GM18507 (cell line): ENCODE measurements at places on chromosomes 3 and 15.

DNA sequence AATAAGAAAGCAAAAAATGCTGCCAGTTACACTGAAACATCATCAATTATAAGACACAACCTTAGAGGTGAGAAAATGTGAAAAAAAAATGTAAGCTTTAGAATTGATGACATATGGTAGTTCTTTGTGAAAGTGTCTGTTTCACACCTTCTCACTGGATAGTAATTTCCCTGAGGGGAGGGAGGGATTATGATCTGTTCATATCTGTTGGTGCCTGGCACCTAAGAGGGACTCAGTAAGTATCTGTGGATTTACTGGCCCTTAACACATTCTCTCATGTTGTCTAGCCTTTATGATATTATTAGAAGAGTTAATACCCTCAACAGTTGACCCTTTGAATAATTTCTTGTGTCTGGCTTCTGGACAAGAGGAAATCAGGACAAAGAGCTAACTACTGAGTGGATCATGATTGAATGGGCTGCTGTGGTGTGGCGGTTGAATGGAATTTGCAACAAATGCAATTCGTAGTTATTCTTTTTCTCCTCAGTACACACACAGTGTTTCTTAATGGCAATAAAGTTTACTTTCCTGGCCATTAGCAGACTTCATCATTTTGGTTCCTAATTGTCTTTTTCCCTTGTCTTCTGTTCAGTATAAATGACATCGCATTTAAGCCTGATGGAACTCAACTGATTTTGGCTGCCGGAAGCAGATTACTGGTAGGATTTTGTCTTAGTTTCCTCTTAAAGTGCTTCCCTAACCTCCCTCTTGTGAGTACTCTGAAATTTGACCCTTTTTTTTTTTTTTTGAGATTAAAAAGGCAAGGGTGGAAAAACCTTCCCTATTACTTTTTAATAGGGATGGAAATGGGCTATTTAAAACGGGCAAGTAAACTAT lies 9.5 kb downstream of the IFT122 start:
- no peak for DNase-seq

DNA sequence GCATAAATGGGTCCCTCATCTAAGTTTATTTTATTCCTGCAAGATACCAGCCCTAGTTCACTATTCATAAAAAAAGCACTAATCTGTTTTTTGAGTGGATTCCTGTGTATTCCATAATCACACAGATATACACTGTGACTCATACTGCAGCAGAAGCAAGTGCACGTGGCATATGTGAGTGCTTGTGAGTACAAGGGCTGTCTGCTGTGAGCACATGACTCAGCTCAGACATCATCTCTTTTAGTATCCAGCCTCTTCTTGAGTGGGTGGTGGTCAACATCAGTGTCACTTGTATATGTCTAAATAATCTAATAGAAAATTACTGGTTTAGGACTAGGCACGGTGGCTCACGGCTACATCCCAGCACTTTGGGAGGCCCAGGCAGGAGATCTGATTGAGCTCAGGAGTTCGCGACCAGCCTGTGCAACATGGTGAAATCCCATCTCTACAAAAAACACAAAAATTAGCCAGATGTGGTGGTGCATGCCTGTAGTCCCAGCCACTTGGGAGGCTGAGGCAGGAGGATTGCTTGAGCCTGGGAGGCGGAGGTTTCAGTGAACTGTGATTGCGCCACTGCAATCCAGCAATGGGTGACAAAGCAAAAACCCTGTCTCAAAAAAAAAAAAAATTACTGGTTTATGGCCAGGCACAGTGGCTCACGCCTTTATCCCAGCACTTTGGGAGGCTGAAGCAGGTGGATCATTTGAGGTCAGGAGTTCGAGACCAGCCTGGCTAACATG lies 49.8 kb downstream of the NIPA2 start:
- no peak for DNase-seq

DNA sequence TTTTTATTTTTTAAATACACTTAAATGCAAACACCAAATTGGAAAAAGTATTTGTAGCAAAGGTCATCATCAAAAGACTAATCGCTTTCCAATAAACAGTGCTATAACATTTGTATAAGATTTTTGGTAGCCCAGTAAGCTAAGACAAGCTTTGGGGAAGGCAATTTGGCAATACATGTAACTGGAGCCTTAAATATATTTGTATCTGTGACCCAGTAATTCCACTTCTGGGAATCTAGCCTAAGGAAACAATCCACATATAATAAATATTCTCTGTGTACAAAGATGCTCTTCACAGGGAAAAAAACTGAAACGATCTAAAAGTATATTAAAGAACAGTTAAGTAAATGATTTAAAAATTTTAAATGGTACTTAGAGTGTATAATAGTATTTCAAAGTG lies 65.5 kb upstream of the TJP1 start:
- no peak for DNase-seq

- DNase-seq, result no peak
Measured at GRCh38 chr3:182710557-182711157, 82.6 kb upstream of the ATP11B start.

- DNase-seq, result no peak
Measured at GRCh38 chr15:74422265-74422651, 11.5 kb downstream of the SEMA7A start.

DNA sequence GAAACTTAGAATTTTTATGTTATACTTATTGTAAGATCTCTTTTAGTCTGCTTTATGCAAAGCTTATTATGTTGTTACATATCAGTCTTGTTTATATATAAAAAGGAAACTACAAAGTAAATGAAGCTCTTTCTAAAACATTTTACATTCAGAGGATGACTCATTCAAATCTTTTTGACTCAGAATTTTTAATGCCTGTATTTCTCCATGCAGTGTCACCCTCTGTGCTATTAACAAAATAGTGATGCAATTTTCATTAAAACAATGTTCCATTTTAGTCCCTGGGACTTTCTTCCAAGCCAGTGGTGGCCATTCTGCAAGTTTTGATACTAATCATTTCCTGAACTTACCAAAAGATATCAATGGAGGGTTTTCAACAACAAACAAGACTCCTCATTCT lies 216.1 kb downstream of the NAALADL2 start:
- no peak for DNase-seq

GRCh38 chr3:138180375-138181029 lies 5.8 kb upstream of the DBR1 start:
- DNase-seq, result no peak

DNA sequence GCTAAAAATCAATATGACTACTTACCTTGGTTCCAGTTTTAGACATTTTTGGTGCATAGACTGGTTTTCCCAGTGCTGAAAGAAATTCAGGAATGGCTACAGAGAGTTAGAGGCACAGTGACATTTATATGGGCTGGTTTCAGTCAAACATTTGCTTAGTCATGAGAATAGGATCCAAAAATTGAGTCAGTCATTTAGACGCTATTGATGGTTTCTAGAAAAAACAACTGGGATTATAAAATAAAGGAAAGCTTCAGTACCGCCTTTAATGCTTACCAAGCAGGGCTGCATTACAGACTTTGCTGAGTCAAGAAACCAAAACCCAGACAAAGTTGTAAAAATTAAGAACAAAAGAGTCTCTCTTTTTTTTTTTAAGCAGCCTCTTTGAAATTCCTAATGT lies at the start of gene CRYGS:
Gene CRYGS, minus strand, starts transcription at position 100 of the 400 bp plus-strand sequence. Its CDS starts 54 bp downstream, at position 46.
- no peak for DNase-seq

DNA sequence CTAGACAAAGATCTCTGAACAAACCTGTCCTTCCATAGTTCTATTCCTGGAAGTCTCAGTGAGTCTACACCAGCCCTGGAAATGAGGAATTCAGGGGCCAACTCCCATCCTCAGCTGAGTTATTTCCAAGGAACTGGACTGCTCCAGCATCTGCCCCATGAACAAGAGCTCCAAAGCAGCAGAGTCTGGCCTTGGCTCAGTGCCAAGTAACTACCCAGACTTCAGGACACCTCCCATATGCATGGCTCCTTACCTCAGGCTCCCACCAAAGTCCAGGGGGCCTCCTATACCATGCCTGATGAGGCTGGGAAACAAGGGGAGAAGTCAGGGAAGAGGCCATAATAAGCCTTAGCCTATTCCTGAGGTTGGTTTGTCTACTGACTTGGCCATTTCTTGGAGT lies 45.0 kb downstream of the FAIM start:
- DNase-seq, result no peak

GRCh38 chr3:7658294-7658693 lies 797.4 kb downstream of the GRM7 start:
- no peak for DNase-seq

DNA sequence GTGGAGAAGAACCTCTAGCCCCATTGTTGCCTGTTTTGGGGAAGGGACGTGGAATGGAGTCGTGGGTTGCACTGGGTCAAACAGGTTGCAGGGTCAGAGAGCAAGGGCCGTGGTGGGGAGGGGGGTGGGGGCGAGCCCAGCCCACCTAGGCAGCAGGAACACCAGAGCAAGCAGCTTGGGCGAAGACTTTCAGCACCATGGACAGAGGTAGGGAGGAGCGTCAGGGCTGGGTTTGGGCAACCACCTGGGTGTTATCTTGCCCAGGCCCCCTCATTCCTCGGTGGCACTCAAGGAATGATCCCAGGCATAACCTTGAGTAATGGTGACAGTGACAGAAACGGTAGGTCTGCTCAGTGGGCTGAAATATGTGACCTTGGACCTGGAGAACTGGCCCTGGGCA lies 45.9 kb upstream of the TMEM115 start:
- no peak for DNase-seq

- DNase-seq, result no peak
Measured at GRCh38 chr15:86106306-86106705, 26.6 kb downstream of the AGBL1 start.

DNA sequence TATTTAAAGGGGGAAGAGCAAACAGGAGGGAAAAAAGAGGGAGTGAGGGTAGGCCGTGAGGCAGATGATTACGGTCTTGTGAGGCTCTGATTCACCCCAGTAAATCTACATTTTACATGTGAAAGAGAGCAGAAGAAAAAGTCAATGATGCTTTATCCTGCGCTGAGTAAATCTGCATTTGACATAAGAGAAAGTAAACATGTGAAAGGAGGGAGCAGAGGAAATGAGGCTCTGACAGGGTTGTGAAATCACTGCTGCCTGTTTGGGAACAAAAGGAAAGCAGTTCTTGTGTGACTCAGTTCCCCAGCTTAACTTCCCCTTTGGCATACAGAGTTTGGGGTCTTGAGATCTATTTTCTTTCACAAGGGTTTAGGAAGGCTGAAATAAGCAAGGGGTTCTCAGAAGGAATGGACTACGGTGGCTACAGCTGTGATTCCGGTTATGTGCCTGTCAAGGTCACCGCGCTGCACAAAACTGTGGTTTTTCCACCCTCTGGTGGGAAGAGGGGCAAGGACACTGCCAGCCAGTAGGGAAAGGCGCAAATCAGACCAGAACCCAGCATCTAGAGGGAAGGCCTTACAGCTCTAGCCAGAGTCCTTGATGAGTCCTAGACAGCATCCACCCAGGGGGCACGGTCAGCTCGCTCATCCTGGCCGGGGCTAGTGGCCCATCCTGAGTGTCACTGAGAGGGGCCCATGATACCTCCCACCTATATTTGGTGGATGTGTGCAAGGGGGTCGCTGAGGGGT lies 18.9 kb upstream of the HCN4 start:
- DNase-seq, result no peak

GRCh38 chr15:55802600-55803376 lies 59.8 kb upstream of the PRTG start:
- DNase-seq, result no peak

GRCh38 chr3:183818041-183818620 lies 7.2 kb downstream of the MAP6D1 start:
- DNase-seq, result no peak

- no peak for DNase-seq
Measured at GRCh38 chr15:100194996-100195395, 146.8 kb downstream of the ADAMTS17 start.

DNA sequence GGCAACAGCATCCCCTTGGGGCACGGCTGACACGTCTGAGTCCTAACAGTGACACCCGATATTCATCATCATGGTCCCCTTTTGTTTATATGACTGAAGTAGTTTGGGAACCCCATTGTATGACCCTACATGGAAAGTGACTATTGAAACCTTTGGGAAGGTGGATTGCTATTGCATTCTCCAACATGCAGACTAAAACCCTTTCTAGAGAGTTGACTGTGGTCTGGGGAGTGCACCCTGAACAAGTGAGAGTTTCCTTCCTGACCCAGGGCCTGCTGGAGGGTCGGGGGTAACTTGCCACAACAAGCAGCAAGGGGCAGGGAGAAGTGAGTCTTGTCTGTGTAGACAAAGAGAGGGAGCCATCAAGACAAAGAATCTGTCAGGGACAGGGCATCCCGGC lies 54.4 kb downstream of the ISG20 start:
- no peak for DNase-seq

GRCh38 chr15:64772488-64772887 lies 2.9 kb downstream of the RBPMS2 start:
- DNase-seq, result no peak

DNA sequence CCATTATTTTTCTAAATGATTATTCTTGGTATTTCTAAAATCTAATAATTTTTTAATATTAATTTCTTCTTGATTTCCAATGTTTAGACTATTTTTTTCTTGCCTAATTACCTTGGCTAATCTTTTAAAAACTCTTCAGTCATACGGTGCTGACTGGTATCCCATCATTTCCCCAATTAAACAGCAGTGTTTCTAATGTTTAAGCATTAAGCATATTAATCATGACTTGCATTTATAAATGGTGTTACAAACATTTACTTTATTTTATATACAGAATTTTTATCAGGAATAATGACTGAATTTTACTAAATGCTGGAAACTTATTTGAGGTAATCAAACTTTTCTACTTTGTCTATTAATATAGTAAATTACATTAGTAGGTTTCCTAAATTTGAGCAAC lies 199.3 kb downstream of the ADAMTSL3 start:
- DNase-seq, result no peak

DNA sequence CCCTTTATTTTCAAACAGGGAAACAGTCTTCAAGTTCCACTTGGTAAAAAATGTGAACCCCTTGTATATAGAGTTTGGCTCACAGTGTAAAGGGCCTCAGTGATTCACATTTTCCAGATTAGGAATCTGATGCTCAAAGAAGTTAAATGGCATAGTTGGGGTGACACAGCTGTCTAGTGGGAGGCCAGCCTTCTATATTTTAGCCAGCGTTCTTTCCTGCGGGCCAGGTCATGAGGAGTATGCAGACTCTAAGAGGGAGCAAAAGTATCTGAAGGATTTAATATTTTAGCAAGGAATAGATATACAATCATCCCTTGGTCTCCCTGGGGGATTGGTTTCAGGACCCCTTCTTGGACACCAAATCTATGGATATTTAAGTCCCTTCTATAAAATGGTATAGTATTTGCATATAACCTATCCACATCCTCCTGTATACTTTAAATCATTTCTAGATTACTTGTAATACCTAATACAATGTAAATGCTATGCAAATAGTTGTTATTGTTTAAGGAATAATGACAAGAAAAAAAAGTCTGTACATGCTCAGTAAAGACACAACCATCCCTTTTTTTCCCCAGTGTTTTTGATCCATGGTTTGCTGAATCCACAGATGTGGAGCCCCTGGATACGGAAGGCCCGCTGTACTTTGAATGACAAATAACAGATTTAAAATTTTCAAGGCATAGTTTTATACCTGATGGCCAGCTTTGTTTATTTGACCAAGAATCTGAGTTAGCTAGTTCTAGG lies 7.0 kb downstream of the B2M start:
- DNase-seq, result no peak

DNA sequence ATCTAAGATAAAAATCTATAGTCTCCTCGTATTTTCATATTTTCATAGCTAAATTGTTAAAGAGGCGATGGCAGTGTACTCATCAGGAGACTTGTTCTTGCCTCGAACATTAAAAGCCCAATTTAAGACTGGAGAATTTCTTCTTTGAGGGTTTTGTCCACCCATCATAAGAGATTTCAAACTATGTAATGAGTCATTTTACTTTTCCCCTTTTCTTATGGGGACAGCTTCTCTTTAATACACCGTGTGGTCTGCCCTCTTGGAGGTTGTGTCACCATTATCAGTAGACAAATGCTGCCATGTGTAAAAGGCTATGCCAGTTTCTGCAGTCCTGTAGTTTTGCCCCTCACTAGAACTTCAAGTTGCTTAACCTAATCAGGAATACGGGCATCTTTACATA lies 16.9 kb downstream of the TGFBR2 start:
- no peak for DNase-seq
